ENCODE measurements at places on chromosomes 5 and 9.

- no peak for DNase-seq
Measured at GRCh38 chr9:113997610-113998009, 80.5 kb downstream of the AMBP start.

GRCh38 chr9:91428927-91429351 is 5.3 kb upstream of the NFIL3 start:
- no peak for DNase-seq

DNA sequence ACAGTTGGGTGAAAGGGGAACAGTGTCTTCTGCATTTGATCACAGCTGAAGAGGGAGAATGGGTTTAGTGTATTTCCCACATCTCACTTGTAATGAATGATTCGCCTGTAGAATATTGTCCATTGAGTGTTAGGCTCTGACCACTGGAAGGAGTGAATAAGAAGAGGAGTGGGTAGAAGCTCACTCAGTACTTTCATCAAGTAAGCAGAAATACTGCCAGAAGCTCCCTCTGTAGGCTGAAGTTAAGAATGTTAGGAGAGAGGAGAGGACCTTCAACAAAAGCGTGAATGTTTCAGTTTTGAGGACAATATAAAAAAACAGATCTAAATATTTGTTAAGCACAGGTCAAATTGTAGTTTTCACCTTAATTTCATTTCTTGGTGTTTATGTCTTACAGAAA is 27.5 kb downstream of the FSD1L start:
- no peak for DNase-seq

GRCh38 chr9:137743695-137744094 is 124.9 kb downstream of the EHMT1 start:
- no peak for DNase-seq
